Amygdala (tissue), 56 donors: ENCODE measurements at places on chromosomes 3 and 15.

- DNase-seq = no peak
These were observed 1.9 kb downstream of the C3orf22 start for GRCh38 chr3:126556637-126557414.

GRCh38 chr3:59777667-59778077 is 727.8 kb upstream of the CFAP20DC start:
- DNase-seq = no peak

- no peak for DNase-seq
These were observed 303.3 kb upstream of the ATP10A start for GRCh38 chr15:26166429-26166828.

DNA sequence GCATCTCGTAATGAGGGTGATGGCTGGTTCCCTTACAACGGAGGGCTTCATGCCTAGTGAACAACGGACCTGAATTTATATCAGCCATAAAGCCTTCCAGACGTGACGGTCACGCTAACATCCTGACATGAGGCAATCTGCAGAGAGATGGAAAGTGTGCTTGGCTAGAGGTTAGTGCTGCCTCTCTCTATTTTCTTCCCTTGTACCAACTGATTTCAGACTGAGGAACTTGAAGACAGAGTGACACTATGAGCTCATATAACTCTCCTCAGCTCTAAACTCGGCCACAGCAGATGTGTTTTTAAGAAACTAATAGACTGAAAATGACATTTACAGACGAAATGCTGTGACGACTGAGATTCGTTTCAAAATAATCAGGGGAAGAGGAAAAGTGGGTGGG is 122.4 kb downstream of the XXYLT1 start:
- no peak for DNase-seq

- DNase-seq = no peak
These were observed 215.2 kb downstream of the POLQ start for GRCh38 chr3:121330634-121331033.

GRCh38 chr3:132445817-132446216 is 28.5 kb downstream of the DNAJC13 start:
- DNase-seq = no peak

GRCh38 chr3:129673012-129673411 is 66.5 kb upstream of the PLXND1 start:
- DNase-seq = no peak

GRCh38 chr3:62951037-62951613 is 75.9 kb upstream of the CADPS start:
- no peak for DNase-seq

DNA sequence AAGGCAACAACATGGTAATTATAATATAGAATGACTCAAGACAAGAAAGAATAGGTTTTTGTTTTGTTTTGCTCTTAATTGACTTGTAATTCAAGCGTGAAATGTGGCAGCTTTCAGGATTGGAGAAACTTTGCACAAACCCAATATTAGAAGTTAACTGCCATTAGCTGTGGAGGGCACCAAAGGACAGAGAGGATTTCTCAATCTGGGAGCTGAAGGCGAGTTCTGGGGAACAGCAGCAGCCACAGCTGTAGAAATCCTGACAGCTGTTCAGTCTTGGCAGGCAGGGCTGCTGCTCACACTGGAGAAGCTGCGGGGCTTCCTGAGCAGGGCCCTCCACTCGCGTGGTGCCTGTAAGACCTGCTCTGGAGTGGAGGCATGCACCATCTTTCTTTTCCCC is 182.2 kb upstream of the IL12A start:
- DNase-seq = no peak

- DNase-seq = no peak
These were observed 599.9 kb downstream of the RBMS3 start for GRCh38 chr3:29880809-29881208.

DNA sequence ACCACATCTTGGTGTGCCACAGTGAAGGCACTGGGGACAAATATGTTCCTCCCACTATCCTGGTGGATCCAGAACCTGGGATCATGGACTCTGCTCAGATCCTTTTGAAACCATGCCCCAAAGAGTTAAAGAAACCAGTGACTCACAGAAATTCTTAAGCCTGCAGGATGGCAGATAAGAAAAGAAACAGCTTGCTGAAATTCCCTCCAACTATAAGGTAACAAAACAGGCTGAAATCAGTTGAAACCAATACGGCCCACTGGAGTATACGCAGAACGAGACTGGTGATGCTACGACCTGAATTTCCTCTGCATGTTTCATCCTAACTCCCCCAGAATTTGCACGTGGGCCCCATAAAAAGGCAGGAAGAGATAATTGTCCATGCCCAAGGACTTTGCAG is 209.6 kb downstream of the TJP1 start:
- no peak for DNase-seq

- DNase-seq = no peak
These were observed 114.3 kb downstream of the CORO2B start for GRCh38 chr15:68693071-68693470.

GRCh38 chr15:45377609-45378148 is 665 bp downstream of the GATM start:
- DNase-seq = peak; percentile 35

- DNase-seq = no peak
These were observed 170.8 kb downstream of the PEX5L start for GRCh38 chr3:179865861-179866505.

GRCh38 chr3:47156396-47156795 is 7.5 kb downstream of the SETD2 start:
- DNase-seq = no peak

- DNase-seq = no peak
These were observed 528.9 kb downstream of the IGSF11 start for GRCh38 chr3:118505784-118506183.

DNA sequence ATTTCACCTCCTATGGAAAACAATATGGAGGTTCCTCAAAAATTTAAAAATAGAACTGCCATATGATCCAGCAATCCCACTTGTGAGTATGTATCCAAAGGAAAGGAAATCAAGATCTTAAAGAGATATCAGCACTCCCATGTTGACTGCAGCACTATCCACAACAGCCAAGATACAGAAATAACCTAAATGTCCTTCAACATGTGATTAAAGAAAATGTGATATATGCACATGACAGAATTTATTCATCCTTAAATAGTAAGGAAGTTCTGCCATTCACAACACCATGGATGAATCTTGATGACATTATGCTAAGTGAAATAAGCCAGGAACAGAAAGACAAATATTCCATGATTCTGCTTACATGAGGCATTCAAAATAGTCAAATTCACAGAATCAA is 303.6 kb upstream of the LRRN1 start:
- no peak for DNase-seq

DNA sequence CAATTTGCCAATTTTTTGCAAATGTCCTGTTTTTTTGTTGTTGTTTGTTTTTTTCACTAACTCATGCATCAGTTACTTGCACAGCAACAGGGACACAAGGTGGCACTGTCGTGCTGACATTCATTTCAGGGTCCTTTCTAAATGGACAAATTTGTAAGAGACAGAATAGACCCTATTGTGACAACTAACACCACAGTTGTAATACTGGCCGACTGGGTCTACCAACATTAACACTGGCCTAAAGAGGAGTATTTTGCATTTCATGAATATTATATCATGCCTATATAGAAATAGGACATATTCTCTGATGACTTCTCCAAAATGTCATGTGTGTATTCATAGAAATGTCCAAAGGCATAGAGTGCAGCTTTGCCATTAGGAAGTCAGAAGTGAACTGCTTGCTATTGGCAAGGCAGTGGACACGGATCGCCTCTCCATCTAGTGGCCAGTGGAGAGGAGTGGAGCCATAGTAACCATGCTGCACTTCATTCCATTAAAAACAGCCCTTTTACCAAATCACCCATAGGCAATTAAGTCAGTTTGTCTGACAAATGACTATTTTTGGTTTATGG is 54.8 kb downstream of the ZBTB20 start:
- peak; percentile 64 for DNase-seq

DNA sequence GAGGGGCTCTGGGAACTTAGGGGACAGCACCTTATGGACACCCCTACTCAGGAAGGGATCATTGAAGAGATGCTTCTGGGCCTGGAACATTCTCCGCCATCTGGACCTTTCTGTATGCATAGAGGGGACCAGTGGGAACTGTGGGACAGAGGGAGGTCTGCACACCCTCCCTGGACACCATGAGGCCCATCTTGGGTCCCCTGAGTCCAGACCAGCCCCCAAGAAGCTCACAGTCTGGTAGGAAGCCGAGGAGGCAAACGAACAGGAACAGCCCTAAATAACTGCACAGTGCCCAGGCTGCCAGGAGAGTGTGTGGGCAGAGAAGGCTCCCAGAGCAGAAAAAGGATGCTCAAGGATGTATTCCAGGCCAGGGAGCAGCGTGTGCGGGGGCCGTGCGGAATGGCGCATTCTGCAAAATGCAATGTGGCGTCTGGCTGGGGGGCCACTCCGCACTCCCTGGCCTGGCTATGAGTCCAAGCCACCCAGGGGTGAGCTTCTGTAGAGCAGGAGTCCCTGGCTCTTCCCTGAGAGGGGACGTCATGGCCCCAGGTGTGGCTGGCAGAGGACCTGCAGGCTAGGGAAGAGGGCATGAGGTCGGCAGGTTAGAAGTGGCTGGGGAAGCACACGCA is 24.5 kb upstream of the KLF13 start:
- no peak for DNase-seq

DNA sequence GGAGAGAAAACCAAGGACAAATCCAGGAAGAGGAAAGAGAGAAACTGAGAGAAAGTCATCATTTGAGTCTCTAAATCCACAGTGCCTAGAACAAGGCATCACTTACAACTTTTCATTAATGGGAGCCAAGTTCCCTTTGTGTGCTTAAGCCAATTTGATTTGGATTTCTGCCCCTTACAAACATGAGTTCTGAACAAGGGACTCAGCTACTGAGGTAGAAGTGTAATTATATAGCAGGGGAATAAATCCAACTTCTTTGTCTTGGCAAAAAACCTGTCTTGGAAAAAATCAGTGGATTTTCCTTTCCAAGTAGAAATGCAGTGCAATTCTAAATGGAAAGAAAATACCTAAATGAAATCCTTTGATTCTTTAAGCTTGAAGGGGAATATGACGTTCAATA is 307.2 kb upstream of the CNTN3 start:
- no peak for DNase-seq

- no peak for DNase-seq
These were observed 88.9 kb downstream of the AAGAB start for GRCh38 chr15:67165254-67166253.

- no peak for DNase-seq
These were observed 29.5 kb downstream of the DNAH1 start for GRCh38 chr3:52345521-52346109.
